ENCODE measurements at places on chromosomes 12 and 14.

GRCh38 chr12:88398031-88398430, 182.2 kb downstream of the KITLG start:
- DNase-seq: no peak

DNA sequence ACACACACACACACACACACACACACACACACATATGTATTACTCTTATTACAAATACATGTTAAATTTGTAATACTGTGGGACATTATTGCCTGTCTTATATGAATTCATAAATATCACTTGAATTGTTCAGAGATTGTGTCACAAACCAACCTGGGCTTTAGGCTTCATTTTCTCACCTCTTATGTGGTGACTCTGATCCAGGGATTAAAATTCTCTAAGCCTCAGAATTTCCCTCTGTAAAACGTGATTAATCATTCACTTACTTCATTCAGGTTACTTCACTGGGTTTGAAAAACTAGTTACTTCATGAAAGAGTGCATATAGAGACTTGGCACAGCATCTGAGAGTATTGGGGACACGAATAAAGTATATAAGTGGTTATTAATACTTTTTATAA, 240.3 kb upstream of the PDZRN4 start:
- no peak for DNase-seq

DNA sequence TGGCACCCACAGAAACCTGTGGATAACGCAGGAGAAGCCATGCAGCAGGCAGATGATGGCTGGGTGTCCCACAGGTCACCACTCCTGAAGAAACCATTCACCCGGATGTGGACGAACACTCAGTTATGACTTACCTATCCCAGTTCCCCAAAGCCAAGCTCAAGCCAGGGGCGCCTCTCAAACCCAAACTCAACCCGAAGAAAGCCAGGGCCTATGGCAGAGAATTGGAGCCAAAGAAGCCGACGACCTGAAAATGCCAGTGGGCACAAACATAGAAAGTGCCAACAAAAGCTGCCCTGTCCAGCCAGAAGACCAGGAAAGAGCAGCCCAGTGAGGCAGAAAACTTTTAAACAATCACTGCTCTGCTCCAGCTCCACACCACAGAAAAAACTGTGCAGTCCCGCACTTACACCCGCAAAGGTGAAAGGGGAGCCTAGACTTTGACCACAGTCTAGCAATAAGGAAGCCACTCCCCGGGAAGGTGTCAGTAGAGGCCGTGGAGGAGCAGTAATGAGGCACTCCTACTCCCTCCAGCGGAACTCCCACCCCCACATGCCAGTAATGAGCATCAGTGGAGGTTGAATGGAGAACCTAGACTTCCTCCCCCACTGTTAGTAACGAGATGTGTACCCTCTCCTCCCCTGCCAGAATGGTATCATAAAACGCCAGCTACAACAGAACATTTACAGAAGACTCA, 6.0 kb upstream of the ACVRL1 start:
- DNase-seq: no peak

- no peak for DNase-seq
Measured at GRCh38 chr14:31020834-31021575, 4.4 kb upstream of the AP4S1 start.

DNA sequence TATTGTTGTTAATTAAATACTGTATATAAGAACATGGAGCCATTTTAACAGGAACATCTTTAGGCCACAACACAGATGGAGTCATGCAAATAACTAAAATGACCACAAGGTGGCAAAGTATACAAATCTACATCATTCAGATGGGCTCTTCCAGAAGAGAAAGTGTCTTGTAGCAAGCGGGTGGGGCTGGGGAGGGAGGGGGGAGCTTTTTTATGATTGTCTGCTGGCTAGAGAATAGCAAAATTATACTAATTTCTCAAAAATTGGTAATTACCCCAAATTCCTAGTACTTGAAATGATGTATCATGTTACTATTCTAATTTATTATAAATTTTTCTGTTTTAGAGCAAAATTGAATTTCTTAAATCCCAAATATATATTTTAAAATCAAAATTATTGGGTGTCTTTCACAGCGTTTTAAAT, 378.7 kb downstream of the PRKD1 start:
- peak; percentile 11 for DNase-seq

- DNase-seq: no peak
Measured at GRCh38 chr14:61399365-61399764, 78.0 kb downstream of the PRKCH start.

All from WERI-Rb-1 (cell line).